ENCODE measurements at places on chromosomes 16 and 17. TPM values are rescaled to one million over a fixed set of nuclear protein-coding genes. Genes with fewer than 3 reads are reported as not detected.

GRCh38 chr17:31857920-31858641 lies 963 bp downstream of the COPRS start:
- no peak for DNase-seq

- no peak for DNase-seq
These were observed 14.0 kb upstream of the RASL10B start for GRCh38 chr17:35717475-35717874.

DNA sequence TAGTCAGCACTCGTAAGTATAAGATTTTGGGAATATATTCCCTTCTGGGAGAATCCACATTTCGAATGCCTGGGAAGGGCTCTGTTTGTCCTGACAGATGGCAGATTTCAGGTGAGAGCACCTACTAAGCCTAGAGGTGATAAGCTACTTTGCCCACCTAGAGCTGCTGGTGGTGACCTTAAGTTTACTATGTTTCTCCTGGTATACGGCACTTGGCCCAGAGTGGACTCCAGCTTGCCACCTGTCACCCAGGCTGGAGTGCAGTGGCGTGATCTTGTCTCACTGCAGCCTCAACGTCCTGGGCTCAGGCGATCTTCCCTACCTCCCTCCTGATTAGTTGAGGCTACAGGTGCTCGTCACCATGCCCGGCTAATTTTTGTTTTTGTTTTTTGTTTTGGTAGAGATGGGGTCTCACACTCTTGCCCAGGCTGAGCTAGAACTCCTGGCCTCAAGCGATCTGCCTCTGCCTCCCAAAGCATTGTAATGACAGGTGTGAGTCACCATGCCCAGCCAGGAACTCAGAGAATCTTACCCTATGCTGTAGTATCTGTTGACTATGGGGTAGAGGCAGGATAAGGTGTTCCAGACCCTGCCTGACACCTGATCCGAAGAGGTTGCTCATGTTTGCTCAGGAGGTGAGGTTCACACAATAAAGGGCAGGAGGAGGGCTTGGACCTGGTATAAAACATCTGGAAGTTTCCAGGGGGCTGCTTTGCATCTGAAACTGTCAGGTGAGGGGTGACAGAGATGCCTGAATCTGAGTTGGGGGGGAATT lies at the start of gene ZG16:
Gene ZG16, plus strand, starts transcription at position 681 of the 775 bp plus-strand sequence. CDS start 1,011 bp downstream, outside the sequence.
- no peak for DNase-seq

- no peak for DNase-seq
These were observed 177.8 kb upstream of the GSE1 start for GRCh38 chr16:85435286-85435685.

DNA sequence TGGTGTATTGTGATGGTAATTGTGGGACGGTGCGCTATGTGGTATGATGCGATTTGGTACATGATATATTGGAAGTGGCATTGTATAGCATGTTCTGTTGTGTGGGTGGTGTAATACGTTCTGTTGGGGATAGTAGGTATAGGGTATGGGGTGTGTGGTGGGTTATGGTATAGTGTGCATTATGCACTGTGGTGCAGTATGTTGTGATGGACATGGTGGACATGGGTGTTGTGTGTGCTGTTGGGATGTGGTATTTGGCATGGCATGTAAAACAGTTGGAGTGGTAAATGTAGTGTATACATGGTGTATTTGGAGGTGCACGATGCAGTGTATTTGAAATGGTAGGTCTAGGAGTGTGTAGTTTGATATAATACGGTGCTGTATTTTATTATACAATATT lies 170.6 kb upstream of the CNTNAP4 start:
- DNase-seq: no peak

GRCh38 chr16:47732122-47732521 lies 271.0 kb downstream of the PHKB start:
- no peak for DNase-seq

DNA sequence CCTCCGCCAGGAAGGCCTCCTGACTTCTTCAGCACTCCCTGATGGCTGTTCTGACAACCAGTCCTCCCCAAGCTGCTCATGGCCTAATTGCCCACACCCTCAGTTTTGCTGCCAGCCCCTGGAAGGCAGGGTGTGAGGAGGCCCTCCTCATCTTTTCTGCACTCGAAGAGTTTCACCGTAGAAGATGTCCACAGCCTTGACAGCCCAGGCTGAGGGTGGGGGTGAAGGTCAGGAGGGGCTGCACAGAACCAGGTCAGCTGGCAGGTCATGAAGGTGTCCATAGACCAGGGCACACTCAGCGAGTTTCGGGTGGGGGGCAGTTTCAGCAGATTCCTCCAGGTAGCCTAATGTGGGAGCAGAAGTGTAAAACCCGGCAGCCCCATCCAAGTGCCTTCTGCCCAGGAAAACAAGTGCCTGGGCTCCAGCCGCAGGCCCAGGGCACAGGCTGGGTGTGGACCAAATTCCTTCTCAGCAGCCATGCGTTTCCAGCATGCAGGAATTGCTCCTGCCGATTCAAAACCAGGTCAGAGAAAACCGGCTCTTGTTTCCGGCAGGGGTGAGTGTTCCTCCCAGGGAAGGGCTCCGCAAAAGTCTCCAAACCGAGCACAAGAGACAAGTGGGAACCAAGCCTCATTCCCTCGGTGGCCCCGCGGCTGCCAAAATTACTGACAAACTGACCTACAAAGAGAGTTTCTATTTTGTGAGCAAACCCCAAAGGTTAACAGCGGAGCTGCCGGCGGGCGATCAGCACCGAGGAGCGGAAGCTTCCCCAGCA lies 228.8 kb downstream of the C16orf78 start:
- DNase-seq: peak; percentile 53

DNA sequence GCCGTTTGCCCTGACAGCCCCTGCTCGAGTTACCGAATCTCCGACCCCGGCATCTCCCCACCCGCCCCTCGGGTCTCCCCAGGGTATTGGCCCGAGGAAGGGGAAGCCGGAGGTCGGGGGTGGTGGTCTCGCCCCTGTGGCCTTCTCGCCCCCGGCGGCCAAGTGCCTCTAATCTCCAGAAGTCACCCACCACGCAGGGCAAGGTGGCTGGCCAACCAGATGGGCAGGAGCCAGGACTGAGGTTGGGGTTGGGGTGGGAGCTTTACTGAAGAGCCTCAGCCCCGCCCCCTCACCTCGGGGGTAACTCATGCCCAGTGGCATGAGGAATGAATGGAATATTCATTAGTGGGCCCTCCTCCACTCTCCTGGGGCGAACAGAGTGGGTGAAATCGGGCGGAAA lies 637 bp downstream of the DHRS11 start:
- no peak for DNase-seq

DNA sequence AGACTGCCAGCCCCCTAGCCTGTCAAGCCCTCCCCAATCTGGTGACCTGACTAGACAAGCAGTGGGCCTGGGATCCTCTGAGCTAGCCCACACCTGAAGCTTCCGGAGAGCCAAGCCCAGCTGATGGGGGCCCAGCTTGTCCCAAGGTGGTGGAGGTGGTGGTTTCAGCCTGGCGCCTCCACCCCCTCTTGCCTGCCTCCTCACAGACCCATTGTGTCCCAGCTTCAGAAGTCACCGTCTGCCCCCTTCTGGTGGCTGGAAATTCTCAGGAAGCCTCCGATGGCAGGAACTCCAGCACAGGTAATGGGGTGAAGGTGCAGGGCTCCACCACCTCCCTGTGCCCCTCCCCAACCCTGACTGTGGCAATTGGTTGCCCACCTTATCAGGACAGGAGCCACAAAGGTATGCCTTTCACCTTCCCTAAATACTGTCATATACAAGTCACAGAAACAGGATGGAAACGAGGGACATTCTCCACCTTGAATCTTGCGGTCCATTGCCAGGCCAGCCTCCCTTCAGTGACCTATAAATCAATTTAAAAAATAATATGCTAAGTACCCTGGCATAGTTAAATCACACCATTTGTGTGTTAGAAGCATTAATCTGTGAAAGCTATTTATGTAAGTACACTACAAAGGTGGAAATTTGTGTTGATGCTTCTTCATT lies 66.0 kb upstream of the ZNF423 start:
- DNase-seq: peak; percentile 82

DNA sequence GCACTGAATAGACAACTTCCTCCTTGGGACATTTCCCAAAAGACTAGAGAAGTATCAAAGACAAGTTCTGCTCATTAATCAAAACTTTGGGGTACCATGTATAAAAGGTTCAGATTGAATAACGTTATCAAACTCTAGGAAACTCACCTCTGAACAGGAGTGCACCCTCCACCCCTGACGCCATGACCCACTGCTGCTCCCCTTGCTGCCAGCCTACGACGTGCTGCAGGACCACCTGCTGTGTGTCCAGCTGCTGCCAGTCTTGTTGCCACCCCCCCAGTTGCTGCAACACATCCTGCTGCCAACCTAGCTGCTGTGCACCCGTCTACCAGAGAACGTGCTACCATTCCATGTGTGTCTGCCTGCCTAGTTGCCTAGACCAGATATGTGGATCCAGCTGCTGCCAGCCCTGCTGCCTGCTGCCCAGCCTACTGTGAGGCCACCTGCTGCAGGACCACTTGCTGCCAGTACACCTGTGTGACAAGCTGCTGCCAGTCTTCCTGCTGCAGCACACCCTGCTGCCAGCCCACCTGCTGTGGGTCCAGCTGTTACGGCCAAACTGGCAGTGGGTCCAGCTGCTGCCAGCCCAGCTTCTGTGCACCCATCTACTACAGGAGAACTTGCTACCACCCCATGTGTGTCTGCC lies 13.8 kb upstream of the KRTAP9-2 start:
- no peak for DNase-seq

- DNase-seq: no peak
These were observed 428.8 kb downstream of the WWOX start for GRCh38 chr16:78528265-78528664.

DNA sequence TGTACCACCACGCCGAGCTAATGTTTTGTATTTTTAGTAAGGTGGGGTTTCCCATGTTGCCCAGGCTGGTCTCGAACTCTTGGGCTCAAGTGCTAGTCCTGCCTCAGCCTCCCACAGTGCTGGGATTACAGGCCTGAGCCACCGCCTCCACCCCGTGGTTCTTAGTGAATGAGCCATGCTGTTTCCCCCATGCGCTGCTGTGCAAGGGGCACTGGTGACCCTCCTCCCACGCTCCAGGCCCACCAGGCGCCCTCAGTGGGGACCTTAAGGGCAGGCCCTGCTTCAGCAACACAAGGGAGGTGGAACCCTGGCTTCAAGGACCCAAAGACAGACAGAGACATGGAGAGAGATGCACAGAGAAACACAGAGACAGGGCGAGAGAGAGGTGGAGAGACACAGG lies 15.4 kb upstream of the NUDT16L1 start:
- DNase-seq: no peak

DNA sequence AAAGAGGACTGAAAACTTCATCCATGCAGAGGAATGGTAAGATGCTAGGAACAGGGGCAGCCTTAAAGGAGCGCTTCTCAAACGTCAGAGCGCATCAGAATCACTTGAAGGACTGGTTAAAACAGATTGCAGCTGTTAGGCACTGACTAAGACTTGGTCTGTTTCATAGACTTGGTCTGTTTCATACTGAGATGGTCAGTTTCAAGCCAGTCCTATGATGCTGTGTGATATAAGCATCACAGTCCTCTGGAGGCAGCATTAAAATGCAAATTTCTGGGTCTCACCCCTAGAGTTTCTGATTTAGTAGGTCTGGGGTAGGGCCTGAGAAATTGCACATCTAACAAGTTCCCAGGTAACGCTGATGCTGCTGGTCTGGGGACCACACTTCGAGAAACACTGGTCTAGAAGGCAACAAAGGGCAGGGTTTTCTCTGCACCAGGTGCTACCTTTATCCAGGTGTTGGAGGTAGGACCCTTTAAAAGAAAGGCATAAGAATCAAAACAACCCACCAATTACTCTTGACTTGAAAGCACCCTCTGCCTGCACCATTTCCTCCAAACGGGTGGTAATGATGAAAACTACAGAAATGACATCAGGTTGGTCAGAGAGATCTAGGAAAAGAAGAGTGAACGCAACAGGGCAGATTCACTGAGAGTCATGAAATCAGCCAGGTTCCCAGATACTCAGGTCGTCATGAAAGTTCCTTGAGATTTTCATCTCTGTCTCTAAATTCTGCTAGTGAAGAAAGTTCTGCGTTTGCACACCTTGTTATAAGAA lies 95.0 kb upstream of the RCVRN start:
- no peak for DNase-seq

DNA sequence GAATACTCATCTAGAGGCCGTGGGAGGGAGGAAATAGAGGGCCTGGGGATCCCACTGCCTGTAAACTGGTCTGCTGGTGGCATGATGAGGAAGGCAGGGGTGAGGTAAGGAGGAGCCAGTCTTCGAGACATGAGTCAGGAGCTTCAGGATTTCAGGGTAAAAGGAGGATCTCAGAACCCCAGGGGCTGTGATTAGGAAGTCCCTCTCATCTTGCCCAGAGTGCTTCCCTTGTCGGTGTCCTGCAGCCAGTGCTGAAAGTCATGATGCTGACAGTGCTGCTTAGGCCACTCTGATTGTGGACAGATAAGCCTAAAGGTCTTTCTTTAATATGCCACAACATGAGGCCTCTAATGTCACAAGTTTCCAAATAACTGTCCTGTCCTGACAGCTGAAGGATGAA lies 29.6 kb downstream of the COG4 start:
- DNase-seq: no peak

DNA sequence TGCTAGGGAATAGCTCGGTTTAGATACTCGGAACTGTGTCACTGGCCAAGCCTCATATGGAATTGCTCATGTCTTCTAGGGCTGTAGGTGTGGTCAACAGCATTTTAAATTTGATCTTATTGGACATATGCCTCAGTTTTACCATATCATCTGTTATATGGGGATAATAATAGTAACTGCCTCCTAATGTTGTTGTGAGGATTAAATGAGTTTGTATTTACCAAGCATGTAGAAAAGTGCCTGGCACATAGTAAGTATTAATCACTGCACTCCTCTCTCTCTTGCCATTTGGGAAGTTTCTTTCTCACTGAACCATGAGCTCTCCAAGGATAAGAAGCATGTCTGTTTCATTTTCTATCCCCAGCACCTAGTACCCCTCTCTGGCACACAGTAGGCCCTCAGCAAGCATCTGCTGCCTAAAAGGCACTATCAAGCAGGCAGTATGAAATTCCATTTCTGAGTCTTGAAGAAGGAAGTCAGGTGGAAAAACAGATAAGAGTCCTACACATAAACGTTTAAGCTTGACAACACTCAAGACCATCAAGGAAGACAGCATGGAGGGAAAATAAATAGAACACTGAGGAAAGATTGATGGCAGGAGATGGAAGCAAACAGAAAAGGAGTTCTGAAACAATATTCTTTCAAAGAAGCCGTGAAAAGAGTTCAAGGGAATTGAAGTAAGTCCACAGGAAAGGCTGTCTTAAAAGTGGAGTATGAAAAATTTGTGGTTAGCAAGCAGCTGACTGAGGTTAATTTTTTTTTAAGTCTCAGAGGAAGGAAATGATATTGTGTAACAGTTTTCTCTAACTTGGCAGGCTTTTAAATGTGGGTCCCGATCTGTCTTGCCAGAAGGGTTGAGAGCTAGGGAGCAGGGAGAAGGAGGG lies 2.2 kb upstream of the ATP6V0A1 start:
- DNase-seq: peak; percentile 43

GRCh38 chr16:47374629-47375028 lies 86.2 kb downstream of the ITFG1 start:
- DNase-seq: no peak

GRCh38 chr17:50297407-50297865 lies 23.2 kb downstream of the TMEM92 start:
- DNase-seq: peak; percentile 82

- no peak for DNase-seq
These were observed 13.0 kb downstream of the NHERF1 start for GRCh38 chr17:74761419-74761818.

The TBC1D3I gene
- total RNA-seq: 2.2 TPM

The BRICD5 gene
- 66.5 TPM for total RNA-seq

The APOBR gene
- 3.1 TPM for total RNA-seq

The ELMO3 gene
- total RNA-seq: 10.5 TPM

The SALL1 gene
- 4.9 TPM for total RNA-seq

The ACSM2B gene
- 0.37 TPM for total RNA-seq

The CIITA gene
- total RNA-seq: 6.3 TPM

The NT5C3B gene
- total RNA-seq: 61.9 TPM

The DCUN1D3 gene
- total RNA-seq: 16.5 TPM

The ACAP1 gene
- 140 TPM for total RNA-seq

The CFAP97D1 gene
- total RNA-seq: 6.3 TPM

The TBX6 gene
- 2.9 TPM for total RNA-seq

All from testis (tissue), 5 donors.